ENCODE measurements at places on chromosomes 16 and 17.

DNA sequence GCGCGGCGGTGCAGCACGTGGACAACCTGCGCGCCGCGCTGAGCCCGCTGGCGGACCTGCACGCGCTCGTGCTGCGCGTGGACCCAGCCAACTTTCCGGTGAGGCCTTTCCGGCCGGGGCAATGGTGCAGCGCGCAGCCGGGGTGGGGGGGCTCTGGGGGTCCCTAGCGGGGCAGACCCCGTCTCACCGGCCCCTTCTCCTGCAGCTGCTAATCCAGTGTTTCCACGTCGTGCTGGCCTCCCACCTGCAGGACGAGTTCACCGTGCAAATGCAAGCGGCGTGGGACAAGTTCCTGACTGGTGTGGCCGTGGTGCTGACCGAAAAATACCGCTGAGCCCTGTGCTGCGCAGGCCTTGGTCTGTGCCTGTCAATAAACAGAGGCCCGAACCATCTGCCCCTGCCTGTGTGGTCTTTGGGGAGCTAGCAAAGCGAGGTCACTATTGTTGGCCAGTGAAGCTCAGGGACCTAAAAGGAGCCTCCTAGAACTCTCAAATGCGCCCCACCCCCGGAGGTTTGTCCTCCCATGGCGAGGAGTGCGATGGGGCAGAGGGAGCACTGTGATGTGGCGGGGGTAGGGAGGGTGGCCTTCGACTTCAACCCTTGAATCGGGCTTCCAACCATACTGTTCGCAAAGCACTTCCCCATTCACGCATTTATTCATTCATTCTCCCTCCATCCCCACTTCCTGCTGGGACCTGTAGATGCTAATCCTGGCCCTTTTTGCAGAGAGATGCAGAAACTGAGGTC lies 770 bp downstream of the HBM start:
- DNase-seq, result no peak

- no peak for DNase-seq
Measured at GRCh38 chr16:13558752-13559151, 361.2 kb upstream of the ERCC4 start.

DNA sequence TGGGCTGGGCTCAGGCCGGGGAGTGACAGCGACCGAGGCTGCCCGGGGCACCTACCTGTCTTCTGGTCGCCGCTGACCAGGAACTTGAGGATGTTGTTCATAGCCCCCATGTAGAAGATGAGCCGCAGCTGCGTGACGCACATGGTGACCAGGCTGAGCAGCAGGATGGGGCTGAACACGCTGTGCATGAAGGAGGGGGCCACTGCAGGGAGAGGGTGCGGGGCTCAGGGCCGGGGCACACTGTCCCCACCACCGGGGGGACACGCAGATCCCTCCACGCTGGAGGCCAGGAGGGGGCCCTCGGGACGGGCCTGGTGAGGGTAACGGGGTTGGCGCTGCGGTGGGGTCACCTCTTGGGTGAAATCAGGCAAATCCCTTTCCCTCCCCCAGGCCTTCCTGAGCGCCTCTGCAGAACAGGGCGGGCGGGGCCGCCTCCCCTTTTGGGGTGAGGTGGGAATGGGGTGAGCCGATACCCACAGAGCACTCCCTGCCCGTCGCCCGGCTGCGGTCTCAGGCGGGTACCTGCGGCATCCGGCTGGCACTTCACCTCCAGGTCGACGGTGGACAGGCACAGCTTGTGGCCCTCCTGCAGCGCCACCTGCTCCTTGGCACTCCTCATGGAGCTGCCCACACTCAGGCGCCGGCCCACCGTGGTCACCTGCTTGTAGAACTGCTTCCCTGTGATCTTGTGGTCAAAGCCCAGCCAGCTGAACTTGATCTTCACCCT lies 28.3 kb upstream of the PITPNA start:
- DNase-seq, result no peak

DNA sequence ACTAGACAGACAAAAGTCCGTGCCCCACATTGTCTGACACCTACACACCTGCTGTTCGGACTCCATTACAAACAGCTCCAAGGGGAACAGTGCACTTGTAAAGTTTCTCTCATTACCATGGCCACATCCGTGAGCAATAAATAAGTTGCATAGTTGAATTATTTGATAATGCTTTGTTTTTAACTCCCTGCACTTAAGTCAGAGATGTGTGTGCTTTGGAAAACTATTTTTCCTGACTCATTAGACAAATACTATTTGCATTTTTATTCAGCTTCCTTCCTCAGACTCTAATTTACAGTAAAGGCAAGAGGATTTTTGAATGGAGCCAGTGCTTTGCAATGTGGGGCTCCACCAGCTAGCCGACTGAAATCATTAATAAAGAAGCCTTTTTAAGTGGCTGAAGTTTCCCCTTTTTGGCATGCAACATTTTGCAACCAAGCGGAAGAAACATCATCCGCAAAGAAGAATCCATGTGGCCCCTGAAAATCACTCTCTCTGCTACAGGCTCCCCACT lies 6.5 kb upstream of the CCL2 start:
- DNase-seq, result no peak

- DNase-seq, result no peak
Measured at GRCh38 chr16:11788914-11789313, 8.1 kb downstream of the ZC3H7A start.

DNA sequence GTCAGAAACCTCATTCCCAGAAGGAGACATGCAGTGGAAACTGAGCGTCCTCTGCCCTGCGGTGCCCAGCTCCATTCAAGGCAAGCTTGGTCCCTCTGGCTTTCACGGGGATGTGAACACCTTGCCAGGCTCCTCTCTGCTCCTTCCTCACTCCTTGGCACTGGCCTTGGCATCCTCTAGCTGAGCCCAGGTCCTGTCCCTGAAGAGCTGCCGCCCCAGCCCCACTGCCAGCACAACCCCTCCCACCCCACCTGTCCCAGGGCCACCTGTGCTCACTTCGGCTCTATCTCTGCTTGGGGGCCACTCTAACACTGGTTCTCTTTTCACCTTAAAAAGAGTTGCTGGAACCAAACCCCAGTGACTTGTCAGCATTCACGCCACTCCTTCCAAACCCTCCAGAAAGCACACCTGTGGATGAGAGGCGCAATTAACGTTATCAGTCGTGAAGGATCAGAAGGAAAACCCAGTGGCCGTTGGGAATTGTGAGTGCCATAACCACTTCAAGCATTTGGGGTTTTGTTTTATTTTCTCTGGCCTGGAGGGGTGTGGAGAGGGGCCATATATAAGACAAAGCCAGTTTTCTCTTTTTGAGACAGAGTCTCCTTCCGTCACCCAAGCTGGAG lies 103.7 kb downstream of the AXIN2 start:
- no peak for DNase-seq

- no peak for DNase-seq
Measured at GRCh38 chr17:69709441-69709840, 294.9 kb downstream of the MAP2K6 start.

DNA sequence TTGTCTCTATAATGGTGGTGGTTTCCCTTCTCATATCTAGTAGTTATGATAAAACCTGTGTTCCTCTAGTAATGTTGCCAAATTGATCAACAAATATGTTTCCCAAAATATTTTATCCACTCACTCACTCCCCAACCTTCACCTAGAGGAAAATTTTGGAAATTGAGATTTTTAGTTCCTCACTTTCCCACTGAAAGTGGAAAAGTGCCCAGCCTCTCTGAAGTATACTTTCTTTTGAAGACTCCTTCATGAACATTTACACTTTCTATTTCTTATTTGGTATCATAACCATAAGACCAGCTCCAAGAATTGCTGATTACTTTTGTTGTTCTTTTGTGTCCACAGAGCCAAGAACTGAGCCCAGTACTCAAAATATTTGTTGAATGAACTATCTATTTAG lies 5.1 kb upstream of the CENPV start:
- DNase-seq, result no peak

- DNase-seq, result no peak
Measured at GRCh38 chr16:53817117-53817755, 113.3 kb downstream of the FTO start.

DNA sequence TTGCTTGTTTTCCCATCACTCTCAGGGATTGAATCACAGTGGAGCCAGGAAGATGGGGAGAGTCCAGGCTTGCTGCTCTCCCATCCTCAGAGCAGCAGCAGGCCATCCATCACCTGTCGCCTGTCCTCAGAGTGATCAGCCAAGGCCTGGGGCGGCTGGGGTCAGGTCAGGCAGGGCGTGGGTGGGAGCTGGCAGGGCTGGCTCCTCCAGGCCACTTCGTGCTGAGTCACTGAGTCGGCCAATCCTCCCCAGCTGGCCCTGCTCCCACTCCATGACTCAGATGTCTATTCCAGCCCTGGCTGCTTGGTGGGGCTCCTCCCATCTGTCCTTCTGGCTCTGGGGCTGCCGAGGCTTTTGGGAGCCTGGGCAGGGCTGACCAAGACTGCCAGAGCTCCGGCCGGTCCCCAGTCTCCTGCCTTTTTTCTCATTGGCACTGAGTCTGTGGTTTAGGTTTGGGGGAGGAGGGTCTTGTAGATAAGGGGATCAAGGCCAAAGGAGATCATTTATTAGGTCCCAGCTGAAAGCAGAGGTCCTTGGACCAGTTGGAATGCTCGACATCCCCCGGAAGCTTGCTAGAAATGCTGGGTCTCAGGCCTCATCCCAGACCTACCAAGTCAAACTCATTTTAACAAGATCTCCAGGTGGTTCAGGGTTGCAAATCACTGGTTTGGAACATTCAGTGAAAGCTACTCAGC lies 72.7 kb downstream of the ABCC1 start:
- no peak for DNase-seq

DNA sequence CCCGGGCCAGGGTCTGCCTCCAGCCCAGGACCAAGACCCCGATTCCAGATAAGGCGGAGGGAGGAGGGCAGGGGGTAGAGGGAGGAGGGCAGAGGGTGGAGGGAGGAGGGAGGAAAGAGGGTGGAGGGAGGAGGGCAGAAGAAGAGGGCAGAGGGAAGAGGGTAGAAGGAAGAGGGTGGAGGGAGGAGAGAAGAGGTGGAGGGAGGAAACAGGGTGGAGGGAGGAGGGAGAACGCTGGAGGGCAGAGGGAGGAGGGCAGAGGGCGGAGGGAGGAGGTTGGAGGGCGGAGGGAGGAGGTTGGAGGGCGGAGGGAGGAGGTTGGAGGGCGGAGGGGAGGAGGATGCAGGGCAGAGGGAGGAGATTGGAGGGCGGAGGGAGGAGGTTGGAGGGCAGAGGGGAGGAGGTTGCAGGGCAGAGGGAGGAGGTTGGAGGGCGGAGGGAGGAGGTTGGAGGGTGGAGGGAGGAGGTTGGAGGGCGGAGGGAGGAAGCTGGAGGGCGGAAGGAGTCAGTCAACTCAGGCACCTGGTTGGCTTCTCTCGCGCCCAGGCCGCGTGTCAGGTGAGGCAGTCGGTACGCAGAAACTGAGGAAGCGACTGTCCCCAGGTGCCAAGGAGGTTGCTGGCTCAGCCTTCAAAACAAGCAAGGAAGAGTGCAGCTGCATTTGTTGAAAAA lies 65.2 kb downstream of the KLHDC4 start:
- DNase-seq, result no peak

- DNase-seq, result no peak
Measured at GRCh38 chr17:55440391-55440790, 18.8 kb upstream of the MMD start.

DNA sequence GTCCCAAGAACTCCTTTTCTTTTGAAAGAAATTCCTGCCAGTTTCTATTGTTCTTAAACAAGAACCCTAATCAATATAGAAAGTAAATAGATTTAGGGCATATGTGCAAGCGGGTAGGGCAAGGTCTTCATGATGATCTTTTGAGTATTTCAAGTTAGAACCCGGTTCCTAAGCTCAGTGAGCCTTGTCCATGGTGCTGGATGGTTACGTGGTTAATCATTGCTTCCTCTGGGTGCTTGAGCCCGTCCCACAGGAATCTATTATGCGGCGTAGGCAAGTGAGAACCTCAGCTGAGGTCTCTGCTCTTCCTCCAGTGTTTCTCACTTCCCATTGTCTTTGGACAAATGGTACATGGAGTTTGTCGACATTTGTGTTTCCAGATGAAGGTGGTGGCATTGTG lies 580.8 kb upstream of the EEF2KMT start:
- DNase-seq, result no peak

GRCh38 chr17:8300627-8301242 lies 5.5 kb upstream of the SLC25A35 start:
- DNase-seq, result peak; percentile 66

- no peak for DNase-seq
Measured at GRCh38 chr17:48912476-48912875, 4.3 kb downstream of the UBE2Z start.

GRCh38 chr17:30950669-30951399 lies 20.0 kb upstream of the RNF135 start:
- no peak for DNase-seq

GRCh38 chr17:57213180-57213825 lies 43.0 kb upstream of the MSI2 start:
- no peak for DNase-seq

- DNase-seq, result no peak
Measured at GRCh38 chr17:50585346-50585745, 24.8 kb downstream of the CACNA1G start.

- DNase-seq, result no peak
Measured at GRCh38 chr16:58960484-58960883, 226.4 kb upstream of the GOT2 start.

DNA sequence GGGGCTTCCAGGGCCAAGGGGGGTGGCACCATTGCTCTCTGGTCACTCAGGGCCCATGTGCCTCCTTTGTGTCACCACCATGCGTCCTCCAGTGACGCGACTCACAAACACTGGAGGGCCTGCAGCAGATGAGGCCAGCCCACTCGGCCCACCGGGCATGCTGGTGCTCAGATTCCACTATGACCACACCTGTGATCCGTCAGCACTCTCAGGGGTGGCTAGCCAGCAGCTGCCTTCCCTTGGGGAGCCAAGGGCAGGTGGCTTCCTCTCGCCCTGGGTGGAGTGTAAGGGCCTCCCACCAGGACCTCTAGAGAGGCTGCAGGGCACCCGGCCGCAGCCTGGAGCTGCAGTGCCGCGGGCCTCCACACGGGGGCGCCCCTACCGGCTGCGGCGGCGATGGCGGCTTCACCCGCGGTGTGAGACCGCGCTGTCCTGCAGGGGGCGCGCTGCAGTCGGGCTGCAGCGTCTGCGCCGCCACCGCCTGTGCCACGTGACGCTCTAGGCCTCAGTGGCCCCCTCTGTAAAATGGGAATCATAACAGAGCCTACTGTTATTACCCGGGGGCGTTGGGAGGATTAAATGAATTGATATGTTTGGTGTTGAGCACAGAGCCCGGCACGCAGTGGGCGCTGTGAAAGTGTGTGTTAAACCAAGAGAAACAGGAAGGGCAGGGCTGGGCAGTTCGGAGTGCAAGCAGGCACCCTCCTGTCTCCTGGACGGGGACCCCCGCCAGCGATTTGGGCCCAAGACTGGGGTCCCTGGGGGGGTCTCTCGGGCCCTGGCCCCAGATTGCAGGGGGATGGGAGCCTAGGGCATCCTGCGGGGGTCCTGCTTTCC lies 192.4 kb upstream of the GSE1 start:
- peak; percentile 32 for DNase-seq

DNA sequence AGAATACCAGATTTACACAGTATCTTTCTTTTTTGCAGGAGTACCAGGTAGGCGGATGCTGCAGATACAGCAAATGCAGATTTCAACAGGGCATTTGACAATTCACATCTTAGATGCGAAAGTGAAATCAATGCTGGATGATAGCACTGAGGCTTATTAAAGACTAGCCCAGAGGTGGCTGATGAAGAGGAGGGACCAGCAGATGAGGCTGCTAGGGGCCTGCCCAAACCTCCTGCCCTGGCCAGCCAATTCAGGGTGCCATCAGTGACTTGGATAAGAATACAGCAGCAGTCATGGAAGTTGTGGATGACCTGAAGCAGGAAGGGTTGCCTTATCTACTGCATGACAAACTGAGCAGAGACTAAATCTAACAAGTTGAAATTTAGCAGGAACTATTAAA lies 1.5 kb upstream of the DYNC1LI2 start:
- no peak for DNase-seq
